Stimulated activated CD4-positive, alpha-beta T cell treated with anti-CD3 and anti-CD28 coated beads, Interleukin-4, amount 100 ng/mL, for 24 hours (primary cell): ENCODE measurements at places on chromosomes 1 and 21.

GRCh38 chr1:7420098-7420445 is 351.0 kb upstream of the VAMP3 start:
- DNase-seq = no peak

- DNase-seq = peak; percentile 46
Observed at GRCh38 chr1:153532181-153532580, 3.6 kb downstream of the S100A6 start.

DNA sequence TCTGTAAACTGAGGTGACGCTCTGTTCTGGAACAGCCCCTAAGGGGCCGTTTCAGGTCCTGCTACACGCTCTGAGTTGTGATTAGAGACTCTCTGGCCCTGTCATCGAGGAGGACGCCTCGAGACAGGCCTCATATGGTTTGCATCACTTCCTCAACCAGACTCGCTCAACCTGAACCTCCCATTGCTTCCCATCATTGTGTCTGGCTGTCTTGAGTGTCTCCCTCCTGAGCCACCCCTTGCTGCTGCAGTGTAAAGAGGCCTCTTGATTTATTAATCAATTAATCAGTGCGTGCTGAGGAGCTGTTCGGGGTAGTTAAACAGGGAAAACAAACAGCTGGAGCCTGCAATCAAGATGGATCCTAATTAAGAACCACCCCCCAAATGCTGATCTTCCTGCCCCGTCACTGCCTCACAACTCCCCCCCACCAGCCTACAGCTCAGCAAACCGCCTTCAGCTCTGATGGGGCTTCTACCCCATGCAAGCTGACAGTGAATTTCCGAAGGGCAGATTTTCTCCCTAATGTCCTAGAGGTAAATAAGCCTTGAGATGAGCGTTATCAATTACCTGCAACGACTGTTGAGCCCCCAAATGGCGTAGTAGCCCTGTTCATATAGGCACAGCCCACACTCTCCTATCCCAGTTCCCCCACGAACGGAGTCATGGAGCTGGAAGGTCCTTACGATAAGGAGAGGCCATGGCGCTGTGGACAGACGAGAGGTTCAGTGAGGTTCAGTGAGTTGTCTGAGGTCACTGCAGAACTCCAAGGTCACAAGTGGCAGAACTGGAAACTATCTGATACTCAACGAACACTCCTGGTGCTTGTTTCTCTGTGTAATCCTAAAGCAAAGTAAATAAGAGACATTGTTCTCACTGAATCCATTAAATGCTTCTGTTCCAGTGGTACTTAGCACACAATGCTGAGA is 210.6 kb downstream of the KIF26B start:
- no peak for DNase-seq

DNA sequence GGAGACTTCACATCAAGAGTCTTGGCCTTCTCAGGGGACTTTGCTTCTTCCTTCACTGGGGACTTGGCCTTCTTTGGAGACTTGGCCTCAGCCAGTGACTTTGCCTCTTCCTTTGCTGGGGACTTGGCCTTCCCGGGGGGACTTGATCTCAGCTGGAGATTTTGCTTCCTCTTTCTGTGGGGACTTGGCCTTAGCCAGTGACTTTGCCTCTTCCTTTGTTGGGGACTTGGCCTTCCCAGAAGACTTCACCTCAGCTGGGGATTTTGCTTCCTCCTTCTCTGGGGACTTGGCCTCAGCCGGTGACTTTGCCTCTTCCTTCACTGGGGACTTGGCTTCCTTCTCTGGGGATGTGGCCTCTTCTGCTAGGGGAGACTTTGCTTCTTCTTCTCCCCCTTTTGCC is 13.5 kb upstream of the CD2 start:
- DNase-seq = no peak

DNA sequence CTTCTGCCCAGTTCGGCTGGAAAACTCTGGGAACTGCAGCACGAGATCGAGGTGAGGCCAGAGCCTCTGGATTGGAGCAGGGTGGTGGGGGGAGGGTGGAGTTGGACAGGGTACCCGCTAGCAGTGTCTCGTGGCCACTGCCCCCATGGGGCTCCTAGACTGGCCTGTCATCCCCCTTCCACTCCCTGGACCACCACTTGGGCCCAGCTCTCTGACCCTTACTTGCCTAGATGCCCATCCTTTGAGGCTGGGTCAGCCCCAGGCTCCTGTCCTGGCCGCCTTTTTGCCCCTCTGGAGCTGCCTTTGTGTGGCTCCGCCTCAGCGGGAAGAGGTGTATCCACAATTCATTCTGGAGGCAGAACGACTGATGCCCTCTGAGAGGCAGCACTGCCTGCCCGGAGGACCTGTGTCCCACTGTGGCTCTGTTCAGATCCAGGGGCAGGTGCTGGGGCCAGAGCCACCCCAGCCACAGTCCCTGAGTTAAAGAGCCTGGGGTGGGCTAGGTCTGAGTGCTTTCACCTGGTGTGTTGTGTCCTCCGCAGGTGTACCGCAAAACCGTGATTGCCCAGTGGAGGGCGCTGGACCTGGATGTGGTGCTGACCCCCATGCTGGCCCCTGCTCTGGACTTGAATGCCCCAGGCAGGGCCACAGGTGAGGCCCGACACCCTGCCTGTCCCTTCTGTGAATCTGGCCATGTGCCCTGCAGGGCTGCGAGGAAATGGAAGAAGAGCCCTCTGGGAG is 17.7 kb downstream of the FAAH start:
- no peak for DNase-seq

DNA sequence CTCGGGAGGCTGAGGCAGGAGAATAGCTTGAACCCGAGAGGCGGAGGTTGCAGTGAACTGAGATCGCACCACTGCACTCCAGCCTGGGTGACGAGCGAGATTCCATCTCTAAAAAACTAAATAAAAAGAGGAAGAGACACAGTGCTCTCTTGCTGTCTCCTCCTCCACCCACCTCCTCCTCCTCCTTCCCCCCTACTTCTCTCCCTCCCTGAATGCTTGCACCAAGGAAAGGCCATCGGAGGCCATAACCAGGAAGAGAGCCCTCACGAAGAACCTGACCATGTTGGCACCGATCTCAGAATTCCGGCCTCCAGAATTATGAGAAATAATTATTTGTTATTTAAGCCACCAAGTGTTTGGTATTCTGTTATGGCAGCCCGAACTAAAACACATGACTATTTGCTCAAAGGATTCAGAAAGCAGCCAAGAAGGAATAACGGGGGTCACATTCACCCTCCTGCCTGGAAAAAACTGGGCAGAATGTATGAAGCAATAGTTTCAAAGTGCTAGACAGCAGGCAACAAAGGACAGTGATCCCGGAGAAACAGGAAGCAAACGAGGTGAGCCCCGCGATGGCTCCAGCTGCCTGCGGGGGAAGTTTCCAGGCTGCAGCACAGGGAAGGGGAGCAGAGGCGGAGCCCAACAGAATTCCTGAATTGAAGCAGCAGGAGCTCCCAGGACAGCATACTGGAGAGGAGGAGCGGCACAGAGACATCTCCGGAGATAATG is 35.8 kb downstream of the LDLRAD1 start:
- no peak for DNase-seq
